ENCODE measurements at places on chromosomes 2 and 18.

GRCh38 chr18:58848685-58849084 lies 16.0 kb upstream of the ZNF532 start:
- no peak for DNase-seq

GRCh38 chr2:23549821-23550530 lies 165.0 kb downstream of the KLHL29 start:
- no peak for DNase-seq

DNA sequence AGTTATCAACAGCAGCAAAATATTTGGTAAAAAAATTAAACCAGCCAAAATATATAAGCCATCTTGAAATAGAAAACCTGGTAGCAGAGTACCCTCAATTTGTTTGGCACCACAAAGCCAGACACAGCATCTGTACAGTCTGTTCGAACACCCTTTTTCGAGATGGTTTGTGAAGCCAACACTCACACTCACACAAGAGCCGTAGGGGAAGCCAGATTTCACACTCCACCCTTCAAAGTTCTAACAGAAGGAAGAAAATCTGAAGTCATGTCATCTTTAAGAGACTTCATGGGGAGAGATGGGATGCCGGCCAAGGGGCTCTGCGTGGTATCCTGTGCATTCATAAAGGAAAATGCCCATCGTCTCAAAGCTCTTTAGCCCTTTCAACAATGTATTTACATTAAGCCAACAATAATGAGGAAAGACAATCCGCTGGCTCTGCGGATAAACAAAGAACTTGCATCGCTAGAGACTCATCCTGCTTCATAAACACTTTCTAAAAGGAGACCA lies 451.5 kb upstream of the CHST9 start:
- no peak for DNase-seq

DNA sequence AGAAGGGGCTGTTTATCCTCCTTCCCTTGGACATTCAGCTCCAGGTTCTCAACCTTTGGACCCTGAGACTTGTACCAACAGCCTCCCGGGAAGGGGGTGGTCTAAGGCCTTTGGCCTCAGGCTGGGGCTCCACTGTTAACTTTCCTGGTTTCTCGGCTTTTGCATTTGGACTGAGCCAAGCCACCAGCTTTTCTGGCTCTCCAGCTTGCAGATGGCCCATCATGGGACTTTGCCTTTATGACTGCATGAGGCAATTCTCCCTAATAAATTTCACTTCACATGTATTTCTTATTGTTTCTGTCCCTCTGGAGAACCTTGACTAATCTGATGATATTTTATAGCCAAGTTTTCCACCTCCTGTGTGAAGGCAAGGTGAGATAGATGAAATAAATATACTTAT lies 180.8 kb downstream of the PPP1R1C start:
- no peak for DNase-seq

All from stimulated activated CD4-positive, alpha-beta T cell treated with anti-CD3 and anti-CD28 coated beads, Interleukin-1b, Interleukin-23, amount 100 ng/mL, for 4 hours (primary cell).